ENCODE measurements at places on chromosomes 16 and 17.

- DNase-seq = no peak
Observed at GRCh38 chr16:86626966-86627365, 48.6 kb downstream of the FOXL1 start.

GRCh38 chr16:12547608-12547922, 256.1 kb downstream of the CPPED1 start:
- DNase-seq = no peak

- DNase-seq = no peak
Observed at GRCh38 chr17:69344939-69345338, 18.0 kb upstream of the ABCA5 start.

GRCh38 chr16:14133907-14134306, 62.8 kb downstream of the MRTFB start:
- no peak for DNase-seq

Measured in CD4-positive, alpha-beta T cell treated with Interleukin-1 beta for 1 hour (primary cell).